HepG2 (cell line): ENCODE measurements at places on chromosomes 13 and 19.
A peak's percentile ranks its signal among the peaks of the same experiment; 100 is the strongest.

DNA sequence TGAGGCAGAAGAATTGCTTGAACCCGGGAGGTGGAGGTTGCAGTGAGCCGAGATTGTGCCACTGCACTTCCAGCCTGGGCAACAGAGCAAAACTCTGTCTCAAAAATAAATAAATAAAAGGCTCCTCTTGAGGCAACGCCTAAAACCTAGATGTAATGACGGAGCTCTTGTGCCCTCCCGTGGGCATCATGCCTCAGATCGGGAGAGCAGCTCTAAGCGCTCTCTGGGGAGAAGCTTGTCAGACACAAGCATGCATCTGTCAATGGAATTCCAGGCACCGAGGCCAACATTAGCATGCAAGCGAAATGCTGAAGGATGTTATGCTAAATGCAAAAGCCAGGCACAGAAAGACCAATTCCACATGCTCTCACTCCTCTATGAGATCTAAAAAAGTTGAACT lies 45.6 kb upstream of the MRI1 start:
- DNase-seq, result no peak

DNA sequence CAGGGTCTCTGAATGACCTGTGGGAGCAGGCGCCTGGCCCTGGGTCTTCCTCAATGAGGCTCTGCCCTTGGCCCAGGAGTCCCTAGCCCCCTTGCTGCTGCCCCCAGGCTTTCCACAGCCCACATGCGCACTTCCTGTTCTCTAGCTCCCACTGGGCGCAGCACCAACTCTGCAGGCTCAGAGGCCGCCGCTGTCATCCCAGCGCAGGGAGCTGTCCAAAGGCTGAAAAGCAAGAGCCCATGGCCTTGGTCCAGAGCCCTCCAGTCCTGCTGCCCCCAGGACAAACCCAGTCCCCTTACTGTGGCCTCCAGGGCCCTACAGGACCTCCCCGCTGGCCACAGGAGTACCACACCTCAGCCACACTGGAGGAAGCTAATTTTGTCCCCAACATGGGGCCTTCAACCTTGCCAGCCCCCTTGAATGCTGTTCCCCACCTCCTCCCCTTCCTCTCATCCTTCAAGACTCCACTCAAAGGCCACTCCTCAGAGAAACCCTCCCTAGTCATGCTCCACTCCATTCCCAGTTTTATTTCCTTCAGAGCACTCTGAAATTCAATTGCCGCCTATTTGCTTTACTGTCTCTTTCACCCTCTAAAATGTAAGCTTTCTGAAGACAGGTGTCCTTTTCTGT lies 8.0 kb upstream of the POU2F2 start:
- peak; percentile 31 for DNase-seq

- DNase-seq, result no peak
These were observed 2.7 kb upstream of the MADCAM1 start for GRCh38 chr19:493391-494170.

- DNase-seq, result no peak
These were observed 312 bp downstream of the GSK3A start for GRCh38 chr19:42242069-42242511.

DNA sequence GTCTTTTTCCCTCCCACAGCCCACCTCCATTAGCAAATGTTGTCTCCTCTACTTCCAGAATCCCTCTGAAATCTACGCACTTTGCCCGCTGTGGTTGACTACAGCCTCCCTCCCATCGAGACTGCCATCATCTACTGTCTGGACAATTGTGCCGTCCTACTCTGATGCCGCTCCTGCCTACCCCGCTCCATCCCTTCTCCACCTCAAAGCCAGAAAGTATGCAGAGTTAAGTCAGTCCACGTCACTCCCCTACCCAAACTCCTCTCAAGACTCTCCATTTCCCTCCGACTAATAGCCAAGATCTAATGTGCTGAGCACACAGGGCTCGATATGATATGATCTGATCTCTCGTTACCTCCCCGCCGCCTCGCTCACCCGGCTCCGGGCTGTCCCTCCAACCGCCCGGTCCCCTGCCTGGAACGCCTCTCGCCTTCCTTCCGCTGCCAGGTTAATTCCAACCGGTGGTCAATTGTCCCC lies 556 bp downstream of the CACTIN start:
- DNase-seq, result no peak

GRCh38 chr13:65468628-65469027 lies 1761.5 kb downstream of the PCDH9 start:
- DNase-seq, result no peak

- no peak for DNase-seq
These were observed at the start of gene GPR183 for GRCh38 chr13:99307247-99307646. Gene GPR183, minus strand, starts transcription at chr13:99307399. Its CDS starts 11,254 bp downstream, at chr13:99296145.

DNA sequence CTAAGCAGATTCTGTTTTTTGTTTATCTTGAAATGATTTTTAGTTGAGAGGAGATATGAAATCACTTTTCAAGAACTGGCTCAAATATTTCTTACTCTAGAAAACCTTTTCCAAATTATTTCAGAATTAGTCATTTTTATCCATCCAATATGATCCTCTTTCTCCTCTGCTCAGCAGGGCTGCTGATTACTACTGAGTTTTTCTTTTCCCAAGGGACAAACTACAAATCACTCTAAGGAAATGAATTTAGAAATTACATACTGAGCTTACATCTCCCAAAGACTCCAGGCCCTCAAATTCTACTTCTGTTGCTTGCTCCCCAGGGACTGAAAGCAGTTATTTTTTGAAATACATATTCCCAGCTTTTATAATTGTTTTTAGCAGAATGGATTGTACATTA lies 87.4 kb upstream of the UFM1 start:
- no peak for DNase-seq

- peak; percentile 28 for DNase-seq
These were observed 354.4 kb upstream of the DACH1 start for GRCh38 chr13:72221276-72221962.

DNA sequence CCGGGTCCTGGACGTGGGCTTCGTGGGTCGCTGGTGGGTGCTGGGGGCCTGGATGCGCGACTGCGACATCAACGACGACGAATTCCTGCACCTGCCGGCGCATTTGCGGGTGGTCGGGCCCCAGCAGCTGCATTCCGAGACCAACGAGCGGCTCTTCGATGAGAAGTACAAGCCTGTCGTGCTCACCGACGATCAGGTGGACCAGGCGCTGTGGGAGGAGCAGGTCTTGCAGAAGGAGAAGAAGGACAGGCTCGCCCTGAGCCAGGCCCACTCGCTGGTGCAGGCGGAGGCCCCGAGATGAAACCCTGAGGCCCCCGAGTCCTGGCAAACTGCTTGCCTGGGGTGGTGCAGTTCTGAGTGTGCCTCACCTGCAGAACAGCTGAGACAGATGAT lies 787 bp downstream of the TIMM29 start:
- no peak for DNase-seq

GRCh38 chr13:43126420-43126819 lies 103.0 kb downstream of the DNAJC15 start:
- no peak for DNase-seq

DNA sequence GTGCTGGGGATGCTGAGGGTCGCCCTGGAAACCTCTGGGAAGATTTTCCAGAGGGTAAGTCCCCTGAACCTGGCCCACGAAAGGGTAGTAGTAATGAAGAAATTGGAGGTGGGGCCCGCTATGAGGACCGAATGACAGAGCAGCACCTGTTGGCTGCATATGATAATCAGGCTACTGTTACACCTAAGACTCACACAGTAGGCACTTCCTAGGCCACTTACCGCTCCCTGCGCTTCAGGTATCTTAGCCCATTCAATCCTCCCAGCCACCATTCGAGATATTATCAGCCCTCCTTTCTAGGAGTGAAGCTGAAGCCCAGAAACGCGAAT lies 4.3 kb upstream of the LRFN3 start:
- no peak for DNase-seq

- DNase-seq, result no peak
These were observed 1.3 kb upstream of the SIGLEC9 start for GRCh38 chr19:51123381-51123800.

GRCh38 chr19:52022193-52022592 lies 6.0 kb downstream of the ZNF614 start:
- no peak for DNase-seq

DNA sequence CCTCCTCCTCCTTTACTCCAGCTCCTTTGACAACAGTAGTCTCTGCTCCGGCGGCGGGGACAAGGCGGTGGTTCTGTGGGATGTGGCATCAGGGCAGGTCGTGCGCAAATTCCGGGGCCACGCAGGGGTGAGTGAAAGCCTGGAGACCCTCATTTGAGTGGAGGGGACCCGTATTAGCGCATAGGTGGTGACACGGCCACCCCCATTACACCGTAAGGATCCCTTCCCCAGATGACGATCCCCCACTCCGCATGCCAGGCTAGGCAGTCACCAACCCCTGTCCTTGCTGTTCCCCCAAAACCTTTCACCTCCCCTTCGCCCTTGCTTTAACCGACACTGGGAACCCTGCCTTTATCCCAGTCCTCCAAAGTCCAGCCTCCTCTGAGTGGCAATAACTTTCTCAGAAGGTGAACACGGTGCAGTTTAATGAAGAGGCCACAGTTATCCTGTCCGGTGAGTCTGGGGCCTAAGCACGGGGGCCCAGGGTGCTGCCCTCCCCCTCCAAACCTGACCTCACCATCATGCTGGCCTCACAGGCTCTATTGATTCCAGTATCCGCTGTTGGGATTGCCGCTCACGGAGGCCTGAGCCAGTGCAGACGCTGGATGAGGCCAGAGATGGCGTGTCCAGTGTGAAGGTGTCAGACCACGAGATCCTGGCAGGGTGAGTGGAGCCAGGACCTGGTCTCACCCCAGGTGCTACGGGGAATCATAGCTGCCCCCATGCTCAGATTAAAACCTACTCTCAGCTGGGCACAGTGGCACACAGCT lies 3.7 kb downstream of the WDR83 start:
- DNase-seq, result no peak
